ENCODE measurements at places on chromosomes 11 and 22.

DNA sequence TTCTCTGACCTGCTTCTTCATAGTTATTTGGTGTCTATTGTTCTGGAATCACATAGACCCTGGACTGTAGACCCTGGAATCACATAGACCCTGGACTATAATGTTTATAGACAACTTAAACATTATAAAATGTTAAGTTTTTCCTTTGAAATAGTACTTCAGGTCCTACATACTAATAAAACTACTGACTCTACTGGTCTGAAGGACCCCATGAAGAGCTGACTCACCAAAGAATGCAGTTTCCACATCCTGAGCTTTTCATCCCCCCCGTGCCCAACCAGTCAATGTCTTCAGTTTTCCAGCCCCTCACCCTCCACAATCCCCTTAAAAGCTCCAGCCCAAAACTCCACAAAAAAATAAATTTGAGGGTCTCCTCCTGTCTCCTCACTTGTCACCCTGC, 6.6 kb upstream of the PLEKHA7 start:
- DNase-seq = no peak

DNA sequence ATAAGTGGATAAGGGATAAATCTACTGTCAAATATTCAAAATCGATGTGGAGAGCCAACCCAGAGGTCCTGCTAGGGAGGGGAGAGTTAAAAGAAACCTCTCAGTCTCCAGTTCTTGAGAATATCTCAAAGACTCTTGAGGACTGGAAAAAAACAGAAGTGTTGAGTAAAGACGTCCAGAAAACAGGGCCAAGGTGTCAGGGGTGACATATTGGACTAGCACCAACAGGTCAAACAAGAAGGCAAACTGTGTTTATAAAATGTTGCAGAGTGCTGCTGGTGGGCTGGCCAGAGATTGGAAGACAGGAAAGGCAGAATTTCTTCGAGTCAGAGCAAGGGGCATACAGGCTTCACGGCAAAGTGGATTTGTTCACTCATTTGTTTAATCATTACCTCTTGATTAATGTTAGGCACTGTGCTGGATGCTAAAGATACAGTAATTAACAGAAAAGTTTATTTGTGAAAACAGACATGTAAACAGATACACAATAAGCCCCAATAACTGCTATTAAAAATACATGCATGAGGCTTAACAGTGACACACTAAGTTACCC, 33.7 kb upstream of the SMPD1 start:
- no peak for DNase-seq

DNA sequence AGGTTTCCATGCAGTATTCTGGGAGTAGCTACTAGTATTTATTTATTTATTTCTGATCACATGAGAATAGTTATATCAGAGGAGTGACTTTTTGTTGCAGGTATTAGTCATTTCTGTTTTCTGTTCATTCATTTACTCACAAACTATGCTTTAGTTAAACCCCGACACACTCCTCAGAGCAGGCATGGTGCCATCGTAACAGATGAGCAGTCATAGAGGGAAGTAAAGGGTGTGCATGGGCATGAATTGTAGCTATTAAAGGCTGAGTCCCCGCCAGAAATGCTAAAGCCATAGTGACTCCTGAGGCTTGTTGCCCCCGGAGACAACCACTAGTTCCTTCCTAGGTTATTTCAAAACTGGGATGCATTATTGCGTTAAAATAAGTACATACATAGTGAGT, 10.6 kb downstream of the JHY start:
- no peak for DNase-seq

GRCh38 chr22:50114221-50115021, 24.6 kb downstream of the MOV10L1 start:
- DNase-seq = no peak

DNA sequence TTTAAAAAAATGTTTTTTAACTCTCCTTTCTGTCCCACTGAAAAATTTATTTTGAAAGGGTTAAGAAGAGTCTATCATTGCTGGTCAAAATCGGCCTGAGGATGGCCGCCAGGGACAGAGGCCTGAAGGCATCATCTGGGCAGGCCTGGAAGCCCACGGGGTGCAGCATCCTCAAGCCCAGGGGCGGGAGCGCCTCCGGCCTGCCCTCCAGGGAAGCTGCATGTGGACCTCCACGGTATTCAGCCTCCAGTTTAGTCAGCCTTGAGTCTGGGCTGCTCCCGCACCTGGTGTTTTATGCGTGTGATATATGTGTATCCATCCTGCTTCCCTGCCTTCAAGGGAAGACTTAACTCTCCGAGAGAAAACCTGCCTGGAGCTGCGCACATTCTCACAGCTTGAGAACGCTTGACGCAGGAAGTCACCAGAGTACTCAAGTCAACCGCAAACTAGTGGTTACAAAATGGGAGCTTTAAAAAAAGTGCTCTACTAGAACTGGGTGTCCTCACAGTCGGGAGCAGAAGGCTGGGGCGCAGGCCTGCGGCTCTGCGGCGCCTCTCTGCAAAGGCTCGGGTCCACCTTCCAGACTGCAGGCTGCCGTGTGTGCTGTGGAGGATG, 13.6 kb upstream of the BID start:
- no peak for DNase-seq

DNA sequence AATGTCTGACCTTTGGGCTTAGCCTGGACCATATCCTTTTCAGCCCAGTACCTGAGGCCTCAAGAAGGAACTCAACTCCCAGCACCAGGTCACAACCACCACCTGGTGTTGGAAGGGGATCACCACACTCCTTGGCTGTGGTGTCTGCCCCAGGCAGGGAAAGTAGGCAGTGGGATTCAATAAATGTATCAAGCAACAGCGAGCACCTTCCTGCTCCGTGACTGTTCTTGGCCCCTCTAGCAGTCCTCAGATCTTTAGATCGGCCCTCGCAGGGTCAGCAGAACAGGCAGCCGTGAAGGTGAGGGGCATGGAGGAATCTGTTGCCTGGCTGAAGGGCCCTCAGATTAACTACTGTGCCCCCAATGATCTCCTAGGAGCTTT, 15.9 kb downstream of the ARFGAP2 start:
- DNase-seq = no peak

DNA sequence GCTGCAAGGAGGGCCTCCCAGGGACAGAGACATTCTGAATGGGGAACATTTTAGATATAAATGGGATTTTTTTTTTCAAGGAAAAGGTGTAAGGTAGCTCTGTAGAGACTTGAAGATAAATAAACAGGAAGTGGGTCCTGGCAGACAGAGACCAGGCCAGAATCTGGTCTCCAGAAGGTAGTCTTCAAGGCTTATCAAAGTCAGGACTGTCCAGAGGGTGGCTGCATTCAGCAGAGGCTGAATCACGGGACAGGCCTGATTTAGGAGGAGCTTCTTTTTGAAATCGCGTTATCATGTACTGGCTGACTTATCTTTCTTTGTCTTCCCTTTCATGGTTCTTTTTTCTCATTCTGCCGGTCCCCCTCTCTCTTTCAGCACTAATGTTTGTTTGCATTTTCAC, 542.9 kb downstream of the NTM start:
- no peak for DNase-seq

GRCh38 chr11:76179147-76179546, 27.2 kb downstream of the WNT11 start:
- DNase-seq = no peak

DNA sequence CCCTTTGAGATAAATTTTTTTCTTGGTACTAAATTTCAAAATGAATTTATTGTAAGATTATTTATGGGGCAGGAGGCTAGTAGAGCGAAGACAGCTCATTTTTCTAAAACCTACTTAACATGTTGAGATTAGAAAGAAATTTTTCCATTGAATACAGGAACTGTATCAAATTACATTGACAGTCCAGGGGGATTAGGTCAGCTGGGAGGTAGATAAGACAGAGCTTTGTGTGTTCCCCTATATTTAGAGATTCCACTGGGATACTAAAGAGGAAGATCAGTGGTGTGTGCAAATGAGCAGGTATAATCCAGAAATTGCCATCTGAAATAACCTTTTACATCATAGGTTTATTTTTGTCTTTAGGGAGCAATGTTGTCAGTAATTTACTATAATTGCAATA, 32.1 kb downstream of the ENDOD1 start:
- no peak for DNase-seq

DNA sequence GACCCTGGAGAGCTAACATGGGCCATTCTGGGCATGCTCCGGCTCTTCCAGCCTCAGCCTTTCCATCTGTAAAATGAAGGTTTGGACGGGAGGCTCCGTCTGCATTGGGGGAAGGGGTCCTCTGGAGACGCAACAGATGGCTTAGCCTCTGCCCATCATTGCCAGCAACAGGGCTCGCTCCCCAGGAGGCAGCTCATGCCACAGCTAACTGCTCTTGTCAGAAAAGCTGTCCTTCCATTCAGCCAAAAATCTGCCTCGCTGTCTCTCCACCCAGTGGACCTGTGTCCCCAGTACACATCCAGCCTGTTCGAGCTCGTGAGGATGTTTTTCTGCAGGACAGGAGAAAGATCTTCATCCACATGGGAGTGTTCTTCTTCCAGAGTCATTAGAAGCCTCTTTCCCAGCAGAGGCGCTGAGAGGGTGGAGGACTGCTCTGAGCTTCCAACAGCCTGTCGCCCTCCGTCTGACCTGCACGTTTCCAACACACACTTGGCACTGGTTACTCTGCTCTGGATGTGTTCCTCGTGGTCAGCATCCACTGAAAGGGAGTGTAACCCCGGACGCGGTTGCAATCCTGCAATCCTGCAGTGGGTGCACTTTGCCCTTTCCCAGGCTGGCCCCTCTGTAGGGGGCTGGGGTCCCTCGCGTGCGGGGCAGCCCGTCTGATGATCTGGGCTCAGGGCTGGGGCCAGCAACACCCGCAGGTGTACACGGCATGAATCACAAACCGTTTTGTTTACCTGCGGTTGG, 1340.9 kb downstream of the TBC1D22A start:
- no peak for DNase-seq

GRCh38 chr22:43338766-43339345, 4.3 kb downstream of the SCUBE1 start:
- DNase-seq = no peak

- no peak for DNase-seq
Measured at GRCh38 chr22:24841261-24841660, 35.2 kb downstream of the SGSM1 start.

GRCh38 chr11:59459916-59460315, 3.2 kb downstream of the OR4D6 start:
- DNase-seq = no peak

- DNase-seq = no peak
Measured at GRCh38 chr22:48445113-48445827, 1382.4 kb downstream of the BRD1 start.

DNA sequence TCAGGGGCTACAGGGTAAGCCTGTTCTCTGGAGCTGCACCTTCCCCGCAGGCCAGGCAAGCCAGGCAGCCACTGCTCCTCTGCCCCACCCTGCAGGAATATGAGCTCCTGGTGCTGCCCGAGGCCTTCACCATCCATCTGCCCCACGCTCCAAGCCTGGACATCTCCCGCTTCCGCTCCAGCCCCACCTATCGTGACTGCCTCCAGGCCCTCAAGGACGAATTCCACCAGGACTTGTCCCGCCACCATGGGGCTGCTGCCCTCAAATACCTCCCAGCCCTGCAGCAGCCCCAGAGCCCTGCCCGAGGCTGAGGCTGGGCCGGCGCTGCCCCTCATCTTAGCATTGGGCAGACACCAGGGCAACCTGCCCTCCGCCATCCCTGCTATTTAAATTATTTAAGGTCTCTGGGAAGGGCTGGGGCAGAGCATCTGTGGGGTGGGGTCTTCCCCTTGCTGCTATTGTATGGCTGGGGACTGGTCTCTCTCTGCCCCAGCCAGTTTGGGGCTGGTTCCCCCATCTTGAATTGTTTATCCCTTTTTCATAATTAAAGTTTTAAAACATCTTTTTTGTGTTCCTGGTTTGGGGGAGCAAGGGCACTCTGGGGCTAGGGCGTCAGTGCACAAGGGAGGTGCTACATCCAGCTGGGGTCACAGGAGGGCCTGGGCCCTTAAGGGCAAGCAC, 6.2 kb downstream of the LARGE2 start:
- DNase-seq = no peak

GRCh38 chr22:30392661-30393321, 4.0 kb upstream of the SEC14L2 start:
- no peak for DNase-seq

DNA sequence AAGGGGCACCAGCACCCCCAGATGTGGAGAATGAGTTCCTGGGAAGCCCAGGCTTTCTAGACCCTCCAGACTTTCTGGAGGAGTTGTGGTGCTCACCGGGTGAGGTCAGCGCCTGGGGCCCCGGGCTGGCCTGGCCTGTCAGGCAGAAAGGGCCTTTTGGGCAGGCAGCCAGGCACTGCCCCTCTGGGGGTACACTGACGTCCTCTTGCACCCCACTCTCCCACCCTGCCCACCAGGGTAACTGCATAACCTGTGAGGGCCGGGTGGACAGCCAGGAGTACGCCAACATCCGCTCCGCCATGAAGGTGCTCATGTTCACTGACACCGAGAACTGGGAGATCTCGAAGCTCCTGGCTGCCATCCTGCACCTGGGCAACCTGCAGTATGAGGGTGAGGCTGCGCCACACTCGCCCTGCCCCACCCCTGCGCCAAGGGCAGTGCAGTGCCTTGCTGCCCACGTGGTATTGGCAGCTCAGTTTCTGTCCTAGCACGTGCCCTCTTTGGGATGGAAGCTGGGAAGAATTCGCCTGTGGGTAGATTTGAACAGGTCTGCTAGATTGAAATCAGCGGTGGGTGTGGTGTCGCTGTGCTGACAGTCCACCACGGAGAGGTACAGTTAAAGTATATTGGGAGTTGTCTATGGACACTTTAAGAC, 30.1 kb downstream of the MYO7A start:
- DNase-seq = no peak

GRCh38 chr11:78798663-78799062, 224.0 kb upstream of the NARS2 start:
- DNase-seq = no peak

GRCh38 chr11:121389651-121390050, 62.5 kb upstream of the SORL1 start:
- DNase-seq = no peak

Data from stimulated activated CD8-positive, alpha-beta memory T cell treated with anti-CD3 and anti-CD28 coated beads, Interleukin-4, amount 100 ng/mL, for 1 hour (primary cell).